ENCODE measurements at places on chromosomes 5 and 9. TPM values are rescaled to one million over a fixed set of nuclear protein-coding genes. Genes with fewer than 3 reads are reported as not detected.

CAVIN4 gene
- 14.5 TPM for total RNA-seq

SLCO6A1 gene
- 2.0 TPM for total RNA-seq

SLC12A2 gene
- total RNA-seq: 51.7 TPM

UAP1L1 gene
- total RNA-seq: 1.5 TPM

NADK2 gene
- total RNA-seq: 41.8 TPM

GRCh38 chr9:81411961-81412360 lies 277.4 kb downstream of the TLE1 start:
- DNase-seq: no peak

DNA sequence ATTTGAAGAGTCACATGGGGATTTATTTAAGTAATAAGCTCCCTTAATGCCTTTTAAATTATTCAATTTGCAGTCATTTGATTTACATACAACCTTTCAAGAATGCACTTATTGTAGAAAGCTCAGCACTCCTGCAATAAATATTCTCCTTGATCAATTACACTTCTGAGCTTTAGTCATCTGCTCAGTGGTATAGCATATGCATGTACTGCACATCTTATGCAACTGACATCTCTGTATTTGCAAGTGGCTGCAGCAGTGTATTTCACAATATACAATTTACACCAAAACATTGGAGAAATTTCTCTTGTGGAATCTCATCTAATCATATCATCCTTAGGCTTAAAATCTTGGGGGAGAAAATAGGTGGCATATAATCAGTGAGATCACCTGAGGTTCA lies 325.7 kb downstream of the SLF1 start:
- no peak for DNase-seq

- DNase-seq: peak; percentile 62
Observed at GRCh38 chr9:111483858-111484571, at the start of gene ECPAS. Gene ECPAS, minus strand, starts transcription at chr9:111484383. Its CDS starts 11,465 bp downstream, at chr9:111472918.

DNA sequence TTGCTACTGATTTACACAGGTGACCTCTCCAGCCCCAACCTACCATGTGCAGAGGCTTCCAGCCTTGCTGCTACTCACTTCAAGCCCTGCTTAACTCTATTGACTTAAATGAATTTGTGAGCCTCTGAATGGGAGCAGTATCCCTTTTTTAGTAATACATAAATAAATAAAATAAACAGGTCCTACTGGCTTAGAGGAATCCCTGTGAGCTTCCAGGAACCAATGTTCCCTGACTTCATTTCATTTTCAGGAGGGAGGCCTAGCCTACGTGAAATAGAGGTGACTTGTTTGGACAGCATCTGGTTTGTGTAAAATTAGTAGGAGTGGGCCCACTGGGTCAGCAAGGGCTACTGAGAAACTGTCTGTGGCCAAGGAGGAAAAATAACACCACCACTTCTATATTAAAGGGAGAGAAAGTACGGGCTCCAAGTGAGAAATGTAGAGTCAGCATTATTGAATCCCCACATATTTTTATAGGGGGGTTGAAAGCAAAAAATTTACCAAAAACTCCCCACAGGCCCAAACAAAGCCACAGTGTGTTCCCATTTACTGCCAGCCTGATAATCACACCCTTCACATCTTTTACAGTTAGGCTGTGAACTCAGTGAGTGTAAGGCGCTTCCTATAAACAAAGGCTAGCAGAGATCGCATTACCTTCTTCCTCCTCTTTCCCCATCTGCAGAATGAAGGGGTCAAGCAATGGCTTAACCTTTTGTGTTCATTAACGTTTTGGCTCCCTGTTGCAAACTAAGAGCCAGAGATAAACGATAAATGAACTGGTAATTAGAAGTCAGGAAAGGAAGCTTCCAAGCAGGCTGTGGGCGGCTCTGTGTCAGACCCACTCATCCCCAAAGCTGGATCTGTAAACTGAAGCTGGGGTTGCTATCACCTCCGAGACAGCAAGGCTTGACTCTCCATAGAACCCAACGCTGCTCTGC lies 138.8 kb upstream of the LIFR start:
- no peak for DNase-seq

DNA sequence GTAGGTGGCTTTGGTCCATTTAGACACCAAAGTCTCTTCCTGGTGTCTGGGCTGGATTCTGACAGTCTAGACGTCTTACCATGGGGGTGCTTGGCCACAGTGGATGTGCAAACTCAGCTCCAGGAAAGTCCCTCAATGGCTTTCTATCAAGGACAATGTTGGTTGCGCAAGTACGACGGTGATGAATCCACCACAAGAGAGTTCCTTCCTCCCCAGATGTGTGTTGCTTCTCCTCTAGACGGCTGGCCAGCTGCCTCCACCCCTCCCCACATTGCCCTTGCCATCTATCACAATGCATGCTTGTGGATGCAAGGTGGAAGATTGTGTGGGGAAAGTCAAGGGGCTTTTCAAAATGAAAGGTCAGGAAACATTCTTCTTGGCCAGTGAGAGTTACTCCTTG lies 89.7 kb upstream of the IRX2 start:
- DNase-seq: no peak

- DNase-seq: no peak
Observed at GRCh38 chr9:995781-996180, 19.3 kb downstream of the DMRT3 start.

GRCh38 chr5:90015584-90016018 lies 394.0 kb downstream of the CETN3 start:
- DNase-seq: no peak

DNA sequence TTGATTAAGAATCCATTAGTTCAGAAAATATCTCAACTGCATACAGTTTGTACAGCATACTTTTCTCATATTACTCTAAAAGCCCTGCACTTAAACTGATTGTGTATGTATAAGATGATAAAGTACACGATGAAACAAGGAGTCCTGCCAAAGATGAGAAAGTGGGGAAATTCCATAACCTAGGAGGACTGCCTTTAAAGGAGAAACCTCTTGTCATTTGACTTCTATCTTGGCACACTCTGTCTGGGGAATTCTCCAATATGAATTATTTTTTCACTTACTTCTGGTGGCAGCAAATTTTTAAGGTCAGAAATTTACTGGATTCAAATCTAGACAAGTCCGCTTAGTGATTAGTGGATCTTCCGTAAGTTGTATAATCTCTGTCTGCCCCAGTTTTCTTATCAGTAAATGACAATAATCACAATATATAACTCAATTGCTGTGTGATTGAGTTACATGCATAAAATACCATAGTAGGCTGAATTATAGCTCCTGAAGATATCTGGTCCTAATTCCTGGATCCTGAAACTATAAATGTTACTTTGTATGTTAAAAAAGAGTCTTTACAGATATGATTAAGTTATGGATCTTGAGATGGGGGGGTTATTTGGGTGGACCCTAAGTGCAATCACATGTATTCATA lies 17.0 kb upstream of the ISOC1 start:
- no peak for DNase-seq

DNA sequence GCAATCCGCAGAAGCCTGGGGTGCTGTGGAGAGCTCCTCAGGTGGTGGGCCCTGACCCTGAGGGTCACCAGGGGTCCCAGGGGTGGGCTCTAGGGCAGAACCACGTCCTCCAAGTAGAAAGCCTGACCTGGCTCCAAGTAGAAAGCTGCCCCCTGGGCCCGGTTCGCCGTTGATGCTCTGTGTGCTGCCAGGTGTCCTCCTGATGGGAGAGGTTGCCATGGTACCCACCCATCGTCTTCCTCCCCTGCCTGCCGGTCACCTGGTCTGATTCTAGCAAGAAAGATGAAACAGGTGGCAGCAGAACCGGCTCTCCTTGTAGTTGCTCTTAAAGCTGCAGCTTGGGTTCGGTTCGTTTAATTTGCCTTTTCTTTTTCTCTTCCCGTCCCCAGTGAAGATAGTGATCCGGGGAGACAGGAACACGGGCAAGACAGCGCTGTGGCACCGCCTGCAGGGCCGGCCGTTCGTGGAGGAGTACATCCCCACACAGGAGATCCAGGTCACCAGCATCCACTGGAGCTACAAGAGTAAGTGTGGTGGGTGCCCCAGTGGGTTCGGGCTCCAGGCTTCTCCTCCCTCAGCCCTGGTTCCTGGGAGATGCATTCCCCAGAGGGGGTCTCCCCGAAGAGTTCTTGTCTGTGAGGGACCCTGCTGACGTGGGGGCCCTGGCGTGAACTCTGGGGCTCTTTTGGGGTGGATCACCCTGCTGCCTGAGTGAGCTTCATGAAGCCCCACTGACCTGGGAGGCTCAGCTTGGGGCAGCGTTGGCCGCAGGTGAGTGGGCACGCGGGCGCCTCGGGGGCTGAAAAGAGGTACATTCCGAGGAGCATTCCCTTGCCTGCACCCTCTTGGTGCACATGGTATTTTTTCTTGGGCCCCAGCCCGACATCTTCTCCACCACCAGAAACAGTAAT lies 15.6 kb downstream of the RABL6 start:
- DNase-seq: no peak

- no peak for DNase-seq
Observed at GRCh38 chr5:69019668-69020375, 74.0 kb upstream of the SLC30A5 start.

GRCh38 chr9:126661521-126662251 lies 48.0 kb downstream of the LMX1B start:
- DNase-seq: peak; percentile 61

- no peak for DNase-seq
Observed at GRCh38 chr9:73782166-73782565, 630.5 kb downstream of the ANXA1 start.

DNA sequence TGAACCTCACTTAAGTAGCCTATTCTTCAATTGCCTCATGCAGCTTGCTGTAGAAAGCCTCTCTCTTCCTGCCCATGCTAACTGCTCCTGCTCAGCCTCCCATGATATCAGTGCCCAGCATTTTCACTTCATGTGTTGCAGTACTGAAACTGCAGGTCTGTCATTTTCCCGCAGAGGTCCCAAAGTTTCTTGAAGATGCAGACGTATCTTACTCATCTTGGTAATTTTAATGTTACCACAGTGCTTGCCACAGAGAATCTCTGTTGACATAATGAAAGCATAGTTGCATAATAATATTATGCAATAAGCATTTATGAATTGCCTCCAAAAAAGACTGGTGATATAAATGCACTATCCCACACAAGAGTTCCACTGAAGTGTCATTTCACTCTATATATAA lies 561.1 kb upstream of the DAP start:
- no peak for DNase-seq

- peak; percentile 32 for DNase-seq
Observed at GRCh38 chr9:124551472-124552272, 44.5 kb upstream of the NR5A1 start.

DNA sequence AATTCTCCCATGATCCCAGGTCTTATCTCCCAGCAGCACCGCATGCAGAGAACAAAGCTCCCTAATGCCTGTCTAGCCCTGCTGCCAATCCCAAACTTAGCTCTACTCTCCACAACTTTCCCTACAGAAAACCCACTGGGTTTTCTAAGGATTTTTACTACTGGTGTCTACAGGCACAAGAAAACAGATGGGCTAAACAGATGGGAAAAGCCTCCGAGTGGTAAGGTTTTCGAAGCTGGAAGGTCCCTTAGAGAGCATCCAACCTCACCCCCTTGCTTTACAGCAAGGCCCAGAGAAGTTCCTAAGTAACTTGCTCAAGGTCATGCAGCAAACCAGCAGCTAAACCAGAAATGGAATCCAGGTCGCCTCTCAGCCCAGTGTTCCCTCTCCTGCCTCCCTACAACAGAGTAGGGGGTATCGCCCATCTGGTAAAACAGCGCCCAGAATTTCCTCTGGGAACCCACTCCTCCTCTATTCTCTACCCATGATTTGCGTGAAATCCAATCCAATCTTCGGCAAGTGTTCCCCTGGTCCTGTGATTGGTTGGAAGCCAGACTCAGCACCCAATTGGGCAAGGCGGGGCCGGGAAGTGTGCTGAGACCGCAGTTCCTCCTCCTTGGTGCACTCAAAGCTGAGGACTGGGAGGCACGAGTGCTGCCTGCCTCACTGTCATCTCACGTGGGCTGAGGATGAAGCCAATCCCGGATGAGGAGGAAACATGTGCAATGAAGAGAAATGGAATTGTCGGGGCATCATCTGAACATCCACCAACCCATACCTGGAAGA lies 20.8 kb downstream of the CPLX2 start:
- DNase-seq: no peak

- no peak for DNase-seq
Observed at GRCh38 chr9:20048985-20049384, 260.1 kb upstream of the SLC24A2 start.

All from progenitor cell of endocrine pancreas (in vitro differentiated cells).